ENCODE measurements at places on chromosomes 11 and 22.

DNA sequence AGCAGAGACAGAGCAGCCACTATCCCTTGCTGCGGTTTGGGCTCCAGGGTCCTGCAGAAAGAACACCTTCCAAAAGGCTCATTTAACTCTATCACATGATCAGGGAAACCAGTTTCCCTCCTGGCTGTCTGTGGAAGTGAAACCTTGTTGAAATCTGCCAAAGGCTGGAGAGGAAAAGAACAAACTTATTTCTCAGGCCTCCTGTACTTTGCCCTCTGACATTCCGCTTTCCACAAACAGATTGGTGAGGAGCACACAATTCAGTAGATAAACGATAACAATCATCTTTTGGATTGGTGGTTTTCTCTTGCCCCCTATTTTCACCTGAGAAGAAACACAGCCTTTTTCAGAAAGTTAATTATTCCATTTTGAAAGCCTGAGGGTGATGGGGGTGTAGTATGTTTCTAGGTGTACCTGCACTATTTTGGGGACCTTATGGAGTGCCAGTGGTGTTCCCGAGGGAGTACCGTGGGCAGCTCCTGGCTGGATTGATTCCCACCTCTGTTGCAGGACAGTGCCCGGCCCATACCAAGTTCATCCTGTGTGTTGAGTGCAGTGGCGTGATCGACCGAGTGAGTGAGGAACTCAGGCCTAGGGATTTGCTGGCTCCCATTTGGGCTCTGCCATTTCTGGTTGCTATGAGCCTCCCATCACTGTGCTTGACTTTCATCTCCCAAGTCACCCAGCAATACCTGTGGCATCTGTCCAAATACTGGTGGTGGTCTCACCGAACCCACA lies 102.0 kb downstream of the TBC1D22A start:
- no peak for DNase-seq

DNA sequence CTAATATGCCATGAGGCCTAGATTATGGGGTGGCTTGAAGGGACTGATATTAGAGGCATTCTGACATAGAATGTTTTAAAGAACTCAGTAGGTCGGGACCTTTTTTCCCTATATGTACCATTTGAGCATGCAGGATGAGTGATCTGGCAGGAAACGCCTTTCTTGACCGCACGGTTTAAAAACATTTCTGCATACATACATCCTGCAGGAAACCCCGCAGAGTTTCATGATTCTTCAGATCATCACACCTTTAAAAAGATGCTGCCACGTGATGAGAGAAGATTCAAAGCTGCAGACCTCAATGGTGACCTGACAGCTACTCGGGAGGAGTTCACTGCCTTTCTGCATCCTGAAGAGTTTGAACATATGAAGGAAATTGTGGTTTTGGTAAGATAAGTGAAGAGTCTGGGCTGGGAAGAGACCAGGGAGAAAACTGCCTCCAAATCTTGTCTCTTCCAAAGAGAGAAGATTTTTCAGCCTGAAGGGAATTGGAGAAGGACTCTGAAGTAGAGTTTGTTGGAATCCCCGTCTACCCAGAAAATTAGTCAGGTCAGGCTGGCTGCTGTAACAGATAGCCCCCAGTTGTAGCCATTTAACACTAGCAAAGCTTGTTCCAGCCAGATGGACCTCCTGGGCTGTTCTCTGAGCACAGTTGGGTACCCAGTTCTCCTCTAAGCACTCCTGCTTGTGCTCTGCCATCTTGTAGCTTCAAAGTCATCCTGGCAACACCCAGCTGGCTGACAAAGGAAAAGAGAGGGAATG lies 7.4 kb downstream of the RCN1 start:
- DNase-seq: no peak

DNA sequence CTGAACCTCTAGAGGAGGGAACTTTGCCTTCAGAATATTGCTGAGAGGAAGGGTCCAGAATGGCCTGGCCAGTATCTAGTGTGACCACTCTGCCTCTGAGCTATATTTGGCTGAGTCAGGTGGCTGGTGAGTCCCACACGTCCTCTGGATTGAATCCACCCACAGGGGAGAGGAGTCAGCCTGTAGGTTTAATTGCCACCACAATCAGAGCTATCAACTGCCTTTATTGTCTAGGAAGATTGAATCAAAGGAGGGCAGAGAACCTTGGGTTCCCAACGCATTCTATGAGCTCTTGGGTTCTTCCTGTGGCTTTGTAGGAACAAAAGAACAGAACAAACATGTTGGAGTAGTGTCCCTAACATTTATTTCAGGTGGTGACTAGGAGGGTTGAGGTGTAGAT lies 67.7 kb downstream of the ST3GAL4 start:
- no peak for DNase-seq

- DNase-seq: no peak
These were observed 1.0 kb downstream of the SYCE3 start for GRCh38 chr22:50561401-50562358.

DNA sequence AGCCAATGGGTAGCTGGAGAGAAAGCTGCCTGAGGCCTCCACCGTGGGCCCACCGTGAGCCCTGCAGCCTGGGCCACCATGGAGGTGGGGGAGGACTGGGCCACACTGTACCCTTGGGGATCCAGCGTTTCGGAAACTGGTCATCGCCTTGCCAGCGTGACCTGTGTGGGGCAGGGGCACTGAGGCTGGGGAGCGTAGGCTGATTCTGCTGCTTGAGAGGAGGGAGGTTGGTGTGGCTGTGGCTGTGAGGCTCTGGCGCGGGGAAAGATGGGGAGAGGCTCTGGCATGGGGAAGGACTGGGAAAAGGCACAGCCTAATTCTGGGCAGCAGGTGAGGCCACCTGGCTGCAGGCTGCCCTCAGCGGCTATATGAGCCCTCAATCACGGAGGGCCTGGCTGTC lies 12.6 kb upstream of the TTLL12 start:
- DNase-seq: no peak

- DNase-seq: no peak
These were observed 17.5 kb upstream of the ARAP1 start for GRCh38 chr11:72769680-72770079.

- DNase-seq: no peak
These were observed 51.4 kb upstream of the ACAT1 start for GRCh38 chr11:108069947-108070346.

DNA sequence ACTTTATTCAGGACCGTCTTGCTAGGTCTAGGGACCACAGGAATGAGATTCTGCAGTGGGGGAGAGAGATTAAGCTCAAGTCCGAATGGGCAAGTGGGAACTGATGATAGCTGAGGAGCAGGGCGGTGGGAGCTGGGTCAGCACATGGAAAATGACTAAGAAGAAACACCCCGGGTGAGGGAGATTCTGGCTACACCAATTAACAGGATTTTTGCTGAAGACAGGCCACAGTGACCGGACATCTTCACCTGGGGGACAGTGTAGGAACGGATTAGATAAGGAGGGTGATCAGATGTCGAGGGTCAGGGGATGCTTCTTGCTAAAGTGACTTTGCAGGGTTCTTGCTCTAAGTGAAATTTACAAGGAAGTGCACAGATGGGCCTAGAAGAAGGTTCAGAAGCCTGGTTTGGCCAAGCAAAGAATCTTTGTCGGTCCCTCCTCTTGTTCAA lies 8.5 kb upstream of the DGCR8 start:
- no peak for DNase-seq

- no peak for DNase-seq
These were observed 51.9 kb downstream of the SLC1A2 start for GRCh38 chr11:35367491-35367890.

- no peak for DNase-seq
These were observed 115.7 kb upstream of the NNMT start for GRCh38 chr11:114180301-114181055.

DNA sequence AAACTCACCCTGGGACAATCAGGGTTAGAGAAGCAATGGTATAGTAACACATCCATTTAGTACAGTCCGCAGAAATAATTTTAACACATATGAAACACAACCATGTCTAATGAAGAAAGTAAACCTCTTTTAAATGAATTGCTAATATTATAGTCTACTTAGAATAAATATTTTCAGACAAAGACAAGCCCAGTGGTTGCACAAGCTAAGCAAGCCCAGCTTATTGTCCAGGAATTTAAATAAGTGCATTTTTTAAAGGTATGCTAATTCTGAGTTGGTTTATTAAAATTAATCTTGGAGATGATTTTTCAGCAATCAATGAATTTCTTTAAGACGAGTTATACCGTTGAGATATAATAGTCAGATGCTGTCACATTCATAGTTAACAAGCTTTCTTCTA lies 118.8 kb upstream of the BLID start:
- no peak for DNase-seq

GRCh38 chr22:50672471-50673230 lies at the start of gene SHANK3:
SHANK3 (plus strand) TSS chr22:50672823.
- DNase-seq: no peak

DNA sequence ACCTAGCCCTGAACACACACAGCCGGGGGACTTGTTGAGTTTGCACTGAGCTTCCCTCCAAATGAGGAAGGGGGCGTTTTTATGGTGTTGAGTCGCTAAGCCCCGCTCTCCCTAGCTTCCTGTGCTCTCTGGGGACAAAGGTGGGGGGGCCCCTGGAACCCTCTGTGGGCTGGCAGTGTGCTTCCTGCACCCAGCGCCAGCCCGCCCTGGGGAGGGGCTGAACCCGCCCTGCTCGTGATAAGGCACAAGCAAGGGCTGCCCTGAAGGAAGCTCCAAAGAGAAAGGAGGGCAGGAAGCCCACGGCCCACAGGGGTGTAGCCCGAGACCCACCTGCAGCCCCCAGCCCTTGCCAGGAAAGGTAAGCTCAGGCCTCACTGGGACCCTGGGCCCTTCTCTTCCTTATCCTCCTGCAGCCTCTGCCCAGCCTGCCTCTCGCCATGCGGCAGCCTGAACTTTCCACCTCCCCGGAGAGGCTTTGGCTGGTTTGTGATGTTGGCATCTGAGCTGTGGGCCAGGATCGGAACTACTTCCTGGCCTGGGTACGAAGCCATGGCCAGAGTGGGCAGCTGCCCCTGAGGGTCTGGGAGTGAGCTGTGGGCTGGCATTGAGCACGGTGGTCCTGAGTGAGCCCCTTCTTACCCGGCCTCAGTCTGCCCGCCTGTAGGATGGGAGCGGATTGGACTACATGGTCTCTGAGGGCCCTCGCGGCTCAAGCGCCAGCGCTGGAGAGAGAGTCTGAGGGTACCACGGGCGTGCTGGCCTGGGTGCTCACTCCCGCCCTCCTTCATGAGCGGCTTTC lies at the start of gene FERMT3:
FERMT3 (plus strand) TSS at position 265 of the 799 bp plus-strand sequence. CDS start 644 bp downstream, outside the sequence.
- DNase-seq: no peak

- DNase-seq: no peak
These were observed 28.2 kb upstream of the OPCML start for GRCh38 chr11:133560472-133560855.

- DNase-seq: no peak
These were observed 478 bp upstream of the CD248 start for GRCh38 chr11:66317322-66317722.

- no peak for DNase-seq
These were observed 40.9 kb downstream of the CSRP3 start for GRCh38 chr11:19160847-19161246.

DNA sequence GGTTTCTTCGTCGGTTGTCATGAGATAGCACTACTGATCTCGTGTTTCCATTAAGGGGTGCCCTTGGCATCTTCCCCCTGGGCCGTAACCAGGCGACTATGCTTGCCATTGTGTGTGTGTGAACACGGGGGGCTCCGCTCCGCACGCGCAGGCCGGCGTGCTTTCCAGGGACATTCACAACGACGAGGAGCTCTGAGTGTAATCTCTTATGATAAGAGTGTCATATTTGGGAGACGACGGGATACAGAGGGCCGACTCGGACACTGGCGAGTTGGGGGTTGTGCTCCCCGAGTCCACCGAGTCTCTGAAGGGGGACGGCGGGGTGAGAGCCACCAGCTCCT lies 170.9 kb upstream of the CTSC start:
- DNase-seq: no peak

- no peak for DNase-seq
These were observed 41.0 kb upstream of the PARVG start for GRCh38 chr22:44139773-44140172.

DNA sequence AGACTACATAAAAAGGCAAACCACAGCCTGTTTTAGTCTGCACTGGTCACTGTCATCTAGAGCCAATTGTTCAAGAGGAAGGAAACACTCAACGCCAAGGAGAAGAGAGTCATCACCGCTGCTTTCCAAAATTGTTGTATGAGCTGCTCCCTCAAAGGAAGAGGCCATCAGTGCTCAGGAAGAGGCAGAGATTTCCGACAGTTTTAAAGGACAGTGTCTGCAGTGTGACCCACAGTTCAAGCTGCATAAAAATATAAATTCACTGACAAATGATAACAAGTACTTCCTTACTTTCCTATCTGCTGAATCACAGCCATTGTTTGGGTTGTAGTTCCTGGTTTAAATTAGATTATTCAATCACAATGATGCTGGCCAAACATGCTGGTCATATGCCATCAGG lies 16.4 kb downstream of the PRCP start:
- no peak for DNase-seq

GRCh38 chr11:9576701-9577381 lies 3.4 kb downstream of the WEE1 start:
- DNase-seq: no peak

- no peak for DNase-seq
These were observed 141.2 kb downstream of the MN1 start for GRCh38 chr22:27660306-27660705.

GRCh38 chr11:65225279-65226102 lies 36.3 kb upstream of the POLA2 start:
- DNase-seq: no peak

DNA sequence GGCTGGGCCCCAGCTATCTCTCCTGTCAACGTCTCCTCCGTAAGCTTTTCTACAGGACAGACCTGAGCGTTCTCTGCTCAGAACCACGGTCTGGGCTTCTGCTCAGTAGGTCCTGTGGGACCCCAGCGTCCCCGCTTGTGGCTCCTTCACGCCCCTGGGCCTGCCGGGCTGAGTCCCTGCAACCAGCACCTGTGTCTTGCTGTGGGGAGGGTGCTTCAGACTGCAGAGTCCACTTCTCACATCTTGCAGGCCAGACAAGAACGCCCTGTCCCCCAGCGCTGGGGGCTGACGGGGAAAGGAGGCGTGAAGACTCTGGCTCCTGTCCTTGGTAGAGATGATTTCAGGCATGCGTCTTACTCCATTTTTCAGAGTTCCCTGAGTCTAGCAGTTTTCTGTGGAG lies 1480.8 kb downstream of the BRD1 start:
- no peak for DNase-seq

DNA sequence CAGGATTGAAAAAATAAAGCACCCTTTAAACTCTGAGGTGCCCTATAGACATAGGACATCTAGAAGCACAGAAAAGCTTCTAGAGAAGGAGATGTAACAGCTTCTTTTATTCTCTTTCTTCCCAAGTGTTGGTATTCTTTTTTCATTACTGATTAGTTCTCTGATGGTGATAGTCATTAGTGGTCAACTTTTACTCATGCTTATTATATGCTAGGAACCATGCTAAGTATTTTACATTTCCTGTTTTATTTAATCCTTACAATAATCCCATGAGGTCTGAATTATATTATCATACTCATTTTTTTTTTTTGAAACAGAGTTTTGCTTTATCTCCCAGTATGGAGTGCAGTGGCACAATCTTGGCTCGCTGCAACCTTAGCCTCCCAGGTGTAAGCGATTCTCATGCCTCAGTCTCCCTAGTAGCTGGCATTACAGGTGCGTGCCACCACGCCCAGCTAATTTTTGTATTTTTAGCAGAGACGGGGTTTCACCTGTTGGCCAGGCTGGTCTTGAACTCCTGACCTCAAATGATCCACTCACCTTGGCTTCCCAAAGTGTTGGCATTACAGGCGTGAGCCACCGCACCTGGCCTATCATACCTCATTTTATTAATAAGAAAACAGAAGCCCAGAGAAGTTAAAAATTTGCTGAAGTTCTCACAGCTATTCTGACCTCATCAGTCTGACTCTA lies 3.0 kb downstream of the C11orf52 start:
- DNase-seq: no peak

All from NCI-H446 (cell line).